Activated T-helper 1 cell treated with anti-CD3 and anti-CD28 coated beads, Interleukin-2, amount 50 U/mL, for 16 hours (primary cell): ENCODE measurements at places on chromosomes 12 and 14.

- DNase-seq: no peak
These were observed 80.8 kb downstream of the ZNF664 start for GRCh38 chr12:124053851-124054250.

DNA sequence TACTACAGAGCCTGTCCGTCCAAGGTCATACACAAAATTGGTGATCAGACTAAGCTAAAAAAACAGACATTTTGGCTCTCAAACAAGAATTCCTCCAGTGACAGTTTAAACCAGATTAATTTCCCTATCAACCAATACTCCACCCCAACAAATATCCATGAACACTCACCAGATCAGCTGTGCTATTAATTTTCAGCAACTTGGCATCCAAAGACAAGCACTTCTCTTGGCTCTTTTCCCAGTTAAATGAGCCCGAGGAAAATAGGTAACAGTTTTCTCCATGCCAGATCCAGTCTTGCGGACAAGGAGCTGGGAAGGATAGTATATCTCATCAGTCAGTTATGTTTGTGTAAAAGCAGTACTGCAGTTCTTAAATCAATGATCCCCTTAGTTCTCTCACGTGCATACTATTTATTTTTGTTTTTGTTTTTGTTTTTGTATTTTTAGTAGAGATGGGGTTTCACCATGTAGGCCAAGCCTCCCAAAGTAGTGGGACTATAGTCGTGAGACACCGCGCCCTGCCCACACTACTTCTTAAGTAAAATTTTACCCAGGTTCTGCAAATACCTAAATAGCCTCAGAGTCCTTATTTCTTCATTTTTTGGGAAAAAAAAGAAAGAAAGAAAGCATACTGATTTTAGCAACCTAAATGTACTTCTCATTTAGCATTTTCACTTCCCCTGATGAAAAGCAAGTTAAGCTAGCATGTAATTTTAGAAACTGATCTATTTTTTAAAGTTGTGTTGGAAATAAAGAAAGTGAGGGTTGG, 11.1 kb downstream of the OLR1 start:
- no peak for DNase-seq

DNA sequence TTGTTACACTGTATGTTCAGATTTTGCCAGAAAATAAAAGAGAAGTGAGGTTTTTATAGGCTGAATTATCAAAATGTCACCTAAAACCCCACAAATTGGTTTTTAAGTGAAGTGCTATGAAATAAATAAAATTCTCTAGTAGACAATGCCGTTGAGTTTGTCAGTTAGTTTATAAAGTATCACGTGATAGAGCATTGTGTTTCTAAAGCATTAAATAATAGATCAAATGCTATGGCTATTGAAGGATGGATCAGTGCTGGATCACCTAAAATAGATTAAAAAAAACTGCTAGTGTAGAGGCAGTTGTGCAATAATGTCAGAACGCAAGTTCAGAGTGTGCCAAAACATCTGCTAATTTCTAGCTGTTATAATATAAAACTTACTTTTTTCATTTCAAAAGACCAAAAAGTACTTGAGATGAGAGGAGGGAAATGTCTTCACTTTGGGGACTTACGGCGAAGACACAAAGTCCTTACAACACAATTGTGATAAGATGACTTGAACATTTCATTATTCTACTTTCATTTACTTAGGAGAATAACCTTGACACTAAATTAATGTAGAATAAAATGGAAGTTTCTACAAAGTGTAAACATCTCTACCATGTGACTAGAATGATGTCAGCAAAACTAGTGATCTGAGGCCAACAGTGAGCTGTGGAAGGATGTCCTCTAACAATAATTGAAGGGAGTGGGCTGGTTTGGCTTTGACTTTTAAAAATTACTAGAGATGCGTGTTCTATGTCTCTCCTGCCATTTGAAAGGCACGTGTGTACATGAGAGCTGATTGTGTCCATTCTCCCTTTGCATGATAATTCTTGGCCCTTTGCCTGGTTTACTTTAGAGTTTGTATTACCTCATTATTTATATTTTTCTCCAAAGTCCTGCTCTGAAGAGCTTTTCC, 154.4 kb upstream of the PDE3A start:
- no peak for DNase-seq

GRCh38 chr12:6163416-6164060, 36.7 kb upstream of the CD9 start:
- no peak for DNase-seq

DNA sequence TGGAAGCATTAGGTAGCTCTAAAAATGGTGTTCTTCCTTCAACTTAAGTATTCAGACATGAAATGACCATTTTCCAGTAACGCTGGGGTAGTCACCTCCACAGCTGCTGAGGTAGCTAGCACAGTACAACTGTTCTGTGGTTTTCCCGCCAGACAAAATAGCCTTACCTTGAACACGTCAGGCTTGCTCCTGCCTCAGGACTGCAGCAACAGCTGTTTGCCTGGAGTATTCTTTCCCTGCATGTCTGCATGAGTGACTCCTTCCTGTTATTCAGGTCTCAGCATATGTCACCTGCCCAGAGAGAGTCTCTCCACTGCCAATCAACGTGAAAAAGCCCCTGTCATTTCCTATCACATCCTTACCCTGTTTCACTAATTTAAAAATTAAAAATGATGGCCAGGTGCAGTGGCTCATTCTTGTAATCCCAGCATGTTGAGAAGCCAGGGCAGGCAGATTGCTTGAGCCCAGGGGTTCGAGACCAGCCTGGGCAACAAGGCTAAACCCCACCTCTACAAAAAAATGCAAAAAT, 37.9 kb downstream of the WDR89 start:
- DNase-seq: no peak

GRCh38 chr14:57461777-57462320, 31.8 kb downstream of the CCDC198 start:
- DNase-seq: no peak

DNA sequence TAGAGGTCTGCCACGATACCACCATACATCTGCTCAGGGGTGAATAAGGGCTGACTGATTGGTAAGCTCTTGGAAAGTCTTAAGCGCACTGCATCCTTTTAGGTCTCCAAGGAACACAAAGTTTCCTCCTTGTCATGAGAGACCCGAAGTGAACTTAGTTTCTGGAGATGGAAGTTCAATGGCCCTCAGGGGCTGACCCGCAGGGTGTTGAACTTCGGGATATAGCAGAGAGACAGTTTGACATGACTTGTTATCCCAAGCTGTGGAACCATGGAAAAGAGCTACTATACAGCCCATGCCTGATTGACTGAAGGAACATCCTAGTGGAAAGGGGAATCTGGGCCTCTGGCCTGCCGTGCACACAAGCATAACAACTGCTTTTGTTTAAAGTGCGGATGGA, 26.9 kb upstream of the CPNE8 start:
- DNase-seq: no peak

DNA sequence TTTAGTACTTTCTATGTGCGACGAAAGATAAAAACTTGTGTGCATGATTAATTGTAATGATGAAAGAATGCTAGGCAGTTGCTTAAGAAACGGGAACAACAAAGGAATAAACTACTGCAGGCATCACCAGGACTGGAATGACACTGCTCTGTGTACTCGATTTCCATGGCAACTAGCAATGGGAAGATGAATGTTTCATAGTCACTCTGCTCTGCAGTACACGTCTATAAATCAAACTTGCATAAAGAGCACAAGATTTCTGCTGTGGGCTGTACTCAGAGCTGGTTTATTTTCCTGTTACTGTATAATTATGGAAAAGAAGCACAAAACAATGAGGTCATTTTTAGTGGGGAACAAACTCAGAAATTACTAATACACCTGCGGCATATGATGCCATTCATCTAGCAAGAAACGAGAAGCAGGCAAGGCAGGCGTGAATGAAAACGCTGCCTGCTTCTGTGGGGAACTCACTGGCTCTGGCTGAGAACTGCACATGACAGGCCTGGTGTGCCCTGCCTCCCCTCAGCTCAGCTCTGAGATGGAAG, 41.8 kb downstream of the EFCAB11 start:
- no peak for DNase-seq

DNA sequence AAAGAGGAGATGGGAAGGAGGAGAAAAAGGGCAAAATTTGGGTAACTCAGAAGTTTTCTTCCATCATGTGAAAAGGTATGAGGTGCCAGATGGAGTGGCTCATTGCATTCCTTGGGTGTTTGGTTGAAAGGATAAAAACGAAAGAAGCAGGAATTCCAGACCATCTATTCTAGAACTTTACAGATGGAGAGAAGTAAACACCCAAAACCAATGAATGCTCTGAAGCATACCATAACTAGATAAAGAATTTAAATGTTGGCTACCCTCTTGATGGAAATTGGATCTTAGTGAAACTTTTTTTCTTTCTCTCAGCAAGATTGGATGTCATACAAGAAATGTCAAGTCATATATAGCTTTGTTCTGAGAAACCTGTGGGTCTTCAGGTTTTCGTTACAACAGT, 175.6 kb upstream of the FAR2 start:
- no peak for DNase-seq

- no peak for DNase-seq
These were observed 66.4 kb upstream of the DCN start for GRCh38 chr12:91249054-91249453.

DNA sequence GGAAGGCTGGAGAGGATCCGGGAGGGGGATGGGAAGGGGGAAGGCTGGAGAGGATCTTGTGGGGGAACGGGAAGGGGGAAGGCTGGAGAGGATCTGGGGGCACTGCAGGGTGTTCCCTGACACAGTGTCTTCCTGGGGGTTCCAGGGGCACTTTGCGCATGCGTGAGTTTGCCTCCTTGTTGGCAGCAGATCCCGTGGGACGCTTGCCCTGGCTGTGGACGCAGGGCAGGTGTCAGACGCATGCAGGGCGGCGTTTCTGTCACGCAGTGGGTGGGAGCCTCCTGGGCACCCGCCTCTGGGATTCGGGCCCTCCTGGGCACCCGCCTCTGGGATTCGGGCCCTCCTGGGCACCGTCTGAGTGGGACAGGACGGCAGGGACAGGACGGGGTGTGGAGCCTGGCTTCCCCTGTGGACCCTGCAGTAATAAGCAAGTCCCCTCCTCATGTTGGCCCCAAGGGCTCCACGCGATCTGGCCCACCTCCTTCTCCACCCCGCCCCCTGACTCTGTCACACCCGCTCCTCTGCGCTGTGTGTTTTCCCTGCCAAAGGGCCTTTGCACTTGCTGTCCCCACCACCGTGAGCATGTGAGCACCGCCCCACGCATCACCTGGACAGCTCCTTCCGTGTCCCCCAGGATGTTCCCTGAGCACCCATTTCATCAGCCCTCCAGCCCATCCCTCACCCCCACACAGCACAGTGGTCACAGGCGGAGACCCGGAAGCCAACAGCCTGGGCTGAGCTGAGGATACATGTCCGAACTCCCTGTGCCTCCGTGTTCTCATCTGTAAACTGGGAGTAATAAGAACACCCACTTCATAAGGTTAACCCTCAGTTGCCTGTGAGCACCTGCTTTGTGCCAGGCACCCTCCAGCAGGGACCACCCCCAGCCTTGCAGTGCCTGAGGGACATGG, 4.4 kb downstream of the MMP17 start:
- no peak for DNase-seq

GRCh38 chr14:90450667-90451066, 53.8 kb downstream of the CALM1 start:
- DNase-seq: no peak

GRCh38 chr14:46399049-46399448, 252.5 kb downstream of the RPL10L start:
- no peak for DNase-seq

DNA sequence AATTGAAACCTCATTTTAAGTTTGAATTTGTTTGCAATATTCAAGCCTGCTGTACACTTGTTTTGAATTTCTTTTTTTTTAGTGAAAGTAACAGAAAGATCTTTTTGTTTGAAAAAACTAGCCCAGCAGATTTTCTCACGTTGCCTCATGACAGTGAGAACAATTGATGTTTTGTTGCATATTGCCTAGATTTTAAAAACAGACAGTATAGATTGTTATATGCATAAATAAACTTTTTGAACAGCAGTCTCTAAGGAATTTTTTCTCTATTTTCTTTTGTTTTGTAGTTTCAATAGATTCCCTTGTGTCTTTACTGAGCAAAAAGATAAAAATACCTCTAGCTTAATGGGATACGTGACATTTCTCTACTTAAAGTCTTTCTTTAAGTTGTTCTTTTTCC, 15.4 kb downstream of the OR6C6 start:
- no peak for DNase-seq

DNA sequence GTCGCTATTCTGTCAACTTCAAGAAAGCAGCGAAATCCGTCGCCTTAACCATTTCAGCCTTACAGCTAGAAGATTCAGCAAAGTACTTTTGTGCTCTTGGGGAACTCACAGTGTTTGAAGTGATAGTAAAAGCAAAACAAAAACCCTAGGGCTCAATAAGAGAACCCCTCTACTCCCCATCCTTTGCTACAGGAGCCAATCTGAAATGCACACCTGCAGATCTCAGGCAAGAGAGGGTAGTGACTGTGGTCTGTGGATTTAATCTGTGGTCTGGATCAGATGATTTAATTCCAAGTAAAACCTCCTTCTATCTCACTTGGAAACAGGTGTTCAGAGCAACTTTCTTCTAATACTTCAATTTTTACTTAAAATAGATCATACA, 422.9 kb upstream of the OR4E1 start:
- no peak for DNase-seq

GRCh38 chr14:105087308-105087962, 22.2 kb upstream of the GPR132 start:
- DNase-seq: no peak

DNA sequence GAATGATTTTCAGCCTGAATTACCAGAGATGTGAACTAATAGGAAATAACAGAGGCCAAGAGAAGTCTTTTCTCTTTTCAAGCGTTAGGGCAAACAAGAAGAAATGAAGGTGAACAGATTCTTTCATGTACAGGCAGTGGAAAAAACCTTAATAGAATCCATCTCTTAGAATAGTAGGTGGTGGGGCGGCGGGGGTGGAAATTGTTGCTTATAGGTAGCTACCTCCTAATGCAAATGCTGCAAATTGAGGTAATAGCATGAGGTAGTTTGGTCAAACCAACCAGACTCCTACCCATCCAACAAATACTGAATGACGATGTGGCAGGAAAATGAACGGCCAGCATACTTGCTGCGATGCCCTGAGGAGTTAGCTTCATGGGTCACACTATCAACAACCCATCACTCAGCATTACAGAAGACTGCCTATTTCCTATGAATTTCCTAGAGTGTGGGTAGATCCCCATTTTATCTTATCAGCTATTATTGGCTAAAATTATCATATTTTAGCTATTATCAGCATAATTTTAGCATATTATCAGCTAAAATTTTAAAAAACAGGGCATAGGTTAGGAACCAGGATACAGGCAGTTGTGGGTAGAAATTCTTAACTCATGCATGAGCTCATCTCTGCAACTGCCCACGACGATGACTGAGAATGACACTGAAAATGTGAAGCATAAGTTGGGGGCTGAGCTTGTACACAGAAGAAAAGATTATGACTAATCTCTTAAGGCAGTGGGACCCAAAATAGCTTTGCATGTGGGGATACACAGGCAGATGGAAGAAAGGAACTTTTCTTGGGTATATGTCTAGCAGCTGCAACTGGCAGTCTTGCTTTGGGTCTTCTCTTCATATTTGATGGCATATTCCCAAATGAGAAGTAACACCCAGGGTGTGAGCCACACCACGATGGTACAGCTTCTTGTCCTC, 68.7 kb downstream of the NIN start:
- DNase-seq: no peak
